Karpas-422 (cell line): ENCODE measurements at places on chromosomes 7 and 10. TPM values are rescaled to one million over a fixed set of nuclear protein-coding genes. Genes with fewer than 3 reads are reported as not detected.

DNA sequence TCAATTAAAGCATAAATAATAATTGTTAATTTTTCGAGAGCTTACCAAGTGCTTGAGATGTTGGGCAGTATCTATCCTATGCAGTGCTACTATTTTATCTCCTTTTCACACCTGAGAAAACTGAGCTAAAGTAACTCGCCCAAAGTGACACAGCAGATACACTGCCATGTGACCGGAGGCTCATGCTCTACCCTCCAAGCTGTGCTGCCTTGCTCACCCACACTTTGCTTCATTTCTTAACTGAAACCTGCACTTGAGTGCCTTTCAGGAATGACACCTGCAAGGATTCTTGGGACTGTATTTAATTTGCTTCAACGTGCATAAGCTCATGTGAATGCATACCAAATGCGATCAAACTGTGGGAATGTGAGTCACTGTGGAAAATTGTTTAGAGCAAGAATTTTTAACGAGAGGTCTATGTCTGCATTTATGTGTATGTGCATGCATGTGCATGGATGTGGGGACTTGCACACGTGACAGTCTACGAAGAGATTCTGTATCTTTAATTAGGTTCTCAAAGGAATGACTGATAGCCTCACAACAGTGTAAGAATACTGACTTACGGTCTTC is 119.2 kb downstream of the ADCYAP1R1 start:
- H3K4me3 ChIP-seq = no peak overlapping the region
- DNase-seq = peak; percentile 11
- no peaks in the 10 kb centered on the region for H3K27me3 ChIP-seq
- H3K4me1 ChIP-seq = no peaks in the 10 kb centered on the region

DNA sequence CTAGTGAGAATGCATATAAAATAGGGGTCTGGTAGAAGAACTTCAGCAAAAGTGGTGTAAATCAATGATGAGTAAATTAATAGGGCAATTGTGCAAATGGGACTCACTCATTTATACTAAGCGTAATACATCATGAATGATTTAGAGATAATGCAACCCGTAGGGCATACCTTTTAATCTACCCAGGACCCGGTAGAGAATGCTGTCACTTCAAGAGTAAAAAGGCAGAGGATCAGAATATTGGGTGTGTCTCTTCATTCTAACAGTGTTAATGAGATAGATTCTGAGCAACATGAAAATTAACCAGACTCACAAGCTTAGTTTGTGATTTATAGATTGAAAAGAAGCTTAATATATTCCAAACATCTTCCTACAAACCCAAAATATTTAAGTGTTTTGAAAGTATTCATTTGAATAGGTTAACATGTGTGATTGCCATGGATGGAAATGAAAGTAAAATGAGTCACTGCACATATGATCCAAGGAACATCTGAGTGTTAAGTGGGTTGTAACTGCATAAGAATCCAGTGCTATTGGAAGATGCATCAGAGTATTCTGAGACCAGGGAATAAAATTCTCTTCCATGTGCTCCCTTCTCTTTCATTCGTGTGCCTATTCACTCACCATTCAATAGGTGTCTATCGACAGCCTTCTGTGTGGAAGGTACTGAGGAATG is 690.6 kb downstream of the AUTS2 start:
- H3K27me3 ChIP-seq = no peaks in the 10 kb centered on the region
- H3K4me1 ChIP-seq = no peaks in the 10 kb centered on the region
- H3K4me3 ChIP-seq = no peak overlapping the region
- DNase-seq = no peak
- H3K27ac ChIP-seq = no peak overlapping the region

GRCh38 chr7:127873715-127874636 is 157.3 kb downstream of the LRRC4 start:
- no peak for DNase-seq
- no peak overlapping the region for H3K27ac ChIP-seq
- no peaks in the 10 kb centered on the region; the same call in 1 of the 2 replicates for H3K36me3 ChIP-seq
- no peak overlapping the region for H3K4me3 ChIP-seq
- no peaks in the 10 kb centered on the region for H3K27me3 ChIP-seq
- peaks cover 55% of the 10 kb centered on the region for H3K4me1 ChIP-seq

GRCh38 chr7:148291799-148292198 is 298.8 kb upstream of the C7orf33 start:
- no peak for DNase-seq
- no peak overlapping the region for H3K27ac ChIP-seq
- H3K4me3 ChIP-seq = no peak overlapping the region
- no peaks in the 10 kb centered on the region for H3K27me3 ChIP-seq
- H3K4me1 ChIP-seq = peaks cover 13% of the 10 kb centered on the region
- H3K36me3 ChIP-seq = no peaks in the 10 kb centered on the region

DNA sequence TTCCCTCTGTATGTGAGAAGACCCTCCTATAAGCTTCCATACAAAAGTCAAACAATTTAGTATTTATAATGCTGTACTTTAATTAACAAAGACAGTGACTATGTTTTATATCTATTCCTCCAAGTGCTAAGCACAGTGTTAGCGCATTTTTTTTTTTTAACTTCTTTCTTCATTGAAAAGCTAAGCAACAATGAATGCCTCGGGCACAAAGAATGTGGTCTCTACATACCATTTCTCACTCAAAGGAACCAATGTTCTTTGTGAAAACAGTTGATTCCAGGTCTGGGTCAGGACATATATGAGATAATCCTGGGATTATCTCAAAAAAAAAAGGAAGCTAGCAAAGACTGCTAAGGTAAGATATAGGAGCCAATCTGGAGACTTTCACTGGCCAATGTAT is 26.2 kb upstream of the REEP3 start:
- DNase-seq = no peak
- H3K27ac ChIP-seq = no peak overlapping the region
- no peak overlapping the region for H3K4me3 ChIP-seq
- no peaks in the 10 kb centered on the region for H3K36me3 ChIP-seq
- H3K4me1 ChIP-seq = peaks cover 8% of the 10 kb centered on the region; the same call in 1 of the 2 replicates

DNA sequence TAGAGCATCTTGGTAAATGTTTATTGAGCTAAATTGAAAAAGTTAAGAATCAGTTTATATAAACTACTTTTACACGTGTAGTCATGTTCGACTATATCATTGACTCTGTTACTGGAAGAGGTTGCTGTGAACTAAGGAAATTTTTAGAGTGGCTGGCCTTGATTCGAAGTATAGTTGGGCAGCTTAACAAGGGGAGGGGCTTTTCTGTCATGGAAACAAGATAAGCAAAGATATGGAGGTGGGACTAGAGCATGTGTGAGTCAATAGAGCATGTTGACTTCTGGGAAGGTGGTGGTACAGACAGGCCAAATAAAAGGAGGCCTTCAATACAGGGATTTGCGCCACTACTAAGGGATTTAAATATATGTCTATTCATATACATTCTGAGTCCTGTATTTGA is 7.6 kb downstream of the ATP5F1C start:
- H3K4me1 ChIP-seq = peaks cover 17% of the 10 kb centered on the region
- H3K27ac ChIP-seq = no peak overlapping the region
- DNase-seq = no peak
- no peaks in the 10 kb centered on the region for H3K27me3 ChIP-seq

DNA sequence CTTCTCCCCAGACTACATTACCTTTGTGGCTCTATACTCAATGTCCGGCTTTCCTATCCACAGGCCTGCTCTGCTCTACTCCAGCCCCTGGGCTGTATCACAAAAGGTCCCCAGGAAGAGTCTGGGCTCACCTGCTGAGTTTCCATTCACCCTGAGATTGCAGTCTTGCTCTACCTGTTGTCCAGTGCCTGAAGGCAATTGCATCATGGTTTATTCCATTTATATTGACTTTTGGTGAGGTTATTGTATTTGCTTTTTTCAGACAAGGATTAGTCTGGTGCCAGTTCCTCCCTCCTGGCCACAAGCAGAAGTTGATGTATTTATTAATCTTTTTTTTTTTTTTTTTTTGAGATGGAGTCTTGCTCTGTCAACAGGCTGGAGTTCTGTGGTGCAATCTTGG is 273.1 kb downstream of the XPNPEP1 start:
- no peak for DNase-seq
- H3K4me1 ChIP-seq = no peaks in the 10 kb centered on the region
- no peak overlapping the region for H3K4me3 ChIP-seq
- no peak overlapping the region for H3K27ac ChIP-seq
- no peaks in the 10 kb centered on the region for H3K27me3 ChIP-seq

DNA sequence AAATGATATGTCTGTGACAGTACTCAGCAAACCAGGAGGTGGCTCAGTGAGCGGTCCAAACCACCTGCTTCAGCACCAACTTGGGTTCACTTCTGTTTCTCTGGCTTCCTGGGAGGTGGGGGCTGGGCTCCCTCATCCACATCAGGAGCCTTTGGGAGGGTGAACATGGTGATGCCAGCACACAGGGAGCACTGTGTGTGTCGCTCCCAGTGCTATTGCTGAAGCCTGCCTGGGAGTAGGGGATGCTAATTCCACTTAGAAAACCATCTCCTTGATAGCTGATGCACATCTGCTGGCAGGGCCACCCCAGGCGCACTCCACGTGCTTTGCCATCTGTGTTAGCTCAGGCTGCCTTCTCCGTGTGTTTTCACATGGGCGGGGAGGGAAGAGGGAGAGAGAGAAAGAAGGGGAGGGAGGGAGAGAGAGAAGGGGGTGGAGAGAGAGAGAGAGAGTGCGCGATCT is 58.0 kb downstream of the RAMP3 start:
- no peaks in the 10 kb centered on the region for H3K27me3 ChIP-seq
- no peak for DNase-seq
- no peaks in the 10 kb centered on the region for H3K36me3 ChIP-seq
- H3K4me3 ChIP-seq = no peak overlapping the region

- no peaks in the 10 kb centered on the region for H3K36me3 ChIP-seq
- DNase-seq = no peak
- no peak overlapping the region for H3K27ac ChIP-seq
- no peak overlapping the region for H3K4me3 ChIP-seq
- H3K27me3 ChIP-seq = peaks cover 2% of the 10 kb centered on the region; the same call in 1 of the 2 replicates
Measured at GRCh38 chr7:141351175-141351574, 200.0 kb upstream of the AGK start.

DNA sequence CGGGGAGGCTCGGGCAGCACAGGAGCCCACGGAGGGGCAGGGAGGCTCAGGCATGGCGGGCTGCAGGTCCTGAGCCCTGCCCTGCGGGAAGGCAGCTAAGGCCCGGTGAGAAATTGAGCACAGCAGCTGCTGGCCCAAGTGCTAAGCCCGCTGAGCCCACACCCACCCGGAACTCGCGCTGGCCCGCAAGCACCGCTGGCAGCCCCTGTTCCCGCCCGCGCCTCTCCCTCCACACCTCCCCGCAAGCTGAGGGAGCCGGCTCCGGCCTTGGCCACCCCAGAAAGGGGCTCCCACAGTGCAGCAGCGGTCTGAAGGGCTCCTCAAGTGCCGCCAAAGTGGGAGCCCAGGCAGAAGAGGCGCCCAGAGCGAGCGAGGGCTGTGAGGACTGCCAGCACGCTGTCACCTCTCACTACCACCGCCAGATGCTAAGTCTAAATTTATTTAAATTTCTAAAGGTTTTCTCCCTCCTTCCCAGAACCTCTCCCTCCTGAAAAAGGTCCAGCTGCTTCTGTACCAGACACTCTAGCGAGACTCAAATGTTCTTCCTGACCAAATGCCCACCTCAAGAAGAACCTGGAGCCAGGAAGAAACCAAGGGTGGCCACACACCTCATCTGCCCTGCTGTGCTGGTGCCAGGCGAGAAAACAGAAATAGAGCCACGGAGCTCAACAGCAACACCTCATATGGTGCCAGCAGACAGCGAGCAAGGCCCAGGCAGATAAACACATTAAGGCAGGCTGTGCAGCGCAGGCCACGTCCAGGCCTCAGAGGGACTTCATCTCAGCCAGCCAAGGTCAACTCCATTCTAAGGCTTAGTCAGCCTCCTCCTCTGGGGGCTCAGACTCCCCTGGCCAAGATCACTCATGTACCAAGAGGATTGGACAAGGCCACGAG is 47.0 kb downstream of the KCNMA1 start:
- H3K4me1 ChIP-seq = peaks cover 25% of the 10 kb centered on the region
- H3K27me3 ChIP-seq = no peaks in the 10 kb centered on the region
- H3K4me3 ChIP-seq = no peak overlapping the region
- no peak overlapping the region for H3K27ac ChIP-seq
- no peak for DNase-seq
- no peaks in the 10 kb centered on the region for H3K36me3 ChIP-seq

DNA sequence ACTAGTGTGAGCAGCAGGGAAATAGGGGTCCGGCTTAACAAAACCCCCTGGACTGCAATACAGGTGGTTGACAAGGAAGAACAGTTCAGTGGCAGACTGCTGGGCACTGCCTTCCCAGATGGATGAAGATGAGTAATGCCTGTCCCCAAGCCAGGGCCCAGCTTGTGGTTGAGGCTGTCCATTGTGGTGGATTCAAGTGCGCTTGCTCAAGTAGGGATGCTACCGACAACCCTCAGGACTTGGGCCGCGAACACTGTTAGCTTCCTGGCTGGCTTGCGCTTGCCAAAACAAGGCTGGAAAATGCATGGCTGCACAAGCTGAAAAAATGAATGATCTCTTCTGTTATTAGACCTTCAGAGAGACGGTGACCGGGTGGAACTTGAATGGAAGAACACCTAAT is 116.1 kb upstream of the ACBD5 start:
- H3K27ac ChIP-seq = no peak overlapping the region
- no peak for DNase-seq
- no peak overlapping the region for H3K4me3 ChIP-seq
- peaks cover 25% of the 10 kb centered on the region for H3K4me1 ChIP-seq
- H3K36me3 ChIP-seq = no peaks in the 10 kb centered on the region
- no peaks in the 10 kb centered on the region for H3K27me3 ChIP-seq

GRCh38 chr10:43461950-43462349 is 25.0 kb downstream of the ZNF487 start:
- no peaks in the 10 kb centered on the region for H3K4me1 ChIP-seq
- DNase-seq = peak; percentile 93
- no peak overlapping the region for H3K27ac ChIP-seq
- no peaks in the 10 kb centered on the region for H3K27me3 ChIP-seq

GRCh38 chr7:5652118-5652517 is 129.3 kb downstream of the RNF216 start:
- H3K27ac ChIP-seq = no peak overlapping the region
- H3K27me3 ChIP-seq = no peaks in the 10 kb centered on the region
- no peak overlapping the region for H3K4me3 ChIP-seq

DNA sequence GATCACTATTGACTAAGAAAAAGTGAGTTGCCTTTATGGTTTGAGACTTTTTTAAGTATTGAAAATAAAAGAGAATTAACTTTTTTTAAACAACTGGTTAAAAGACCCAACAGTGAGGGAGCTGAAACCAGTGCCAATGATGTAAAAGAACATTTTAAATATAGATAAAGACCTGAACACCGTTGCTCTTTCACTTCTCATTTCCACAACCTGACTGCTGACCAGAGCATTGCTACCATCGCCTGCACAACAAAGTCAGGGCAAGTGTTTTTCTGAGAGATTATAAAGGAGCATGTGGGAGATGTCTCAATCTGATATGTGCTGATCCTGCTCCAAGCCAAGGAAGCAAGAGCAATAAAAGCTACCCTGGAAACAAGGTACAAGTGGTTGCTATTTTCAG is 34.7 kb downstream of the IMMP2L start:
- H3K27me3 ChIP-seq = no peaks in the 10 kb centered on the region
- peak; percentile 68 for DNase-seq
- H3K36me3 ChIP-seq = no peaks in the 10 kb centered on the region
- peak overlapping the region; percentile 48 for H3K4me3 ChIP-seq

Gene OR13A1
- total RNA-seq = 3.2 and 9.7 TPM in 2 replicates

Gene TRIL
- total RNA-seq = not detected in 2 replicates

Gene ZNF736
- 42.9 and 82.3 TPM in 2 replicates for total RNA-seq

Gene WNT8B
- total RNA-seq = not detected in 2 replicates

Gene ZNF425
- total RNA-seq = 0.41 and 1.8 TPM in 2 replicates

Gene LBX1
- total RNA-seq = not detected in 2 replicates

Gene CCL24
- total RNA-seq = not detected in 2 replicates

Gene EN2
- not detected in 2 replicates for total RNA-seq

Gene SVOPL
- total RNA-seq = not detected in 2 replicates

Gene CYP26A1
- total RNA-seq = 0.29 TPM in 1 of 2 replicates, not detected in the other
